ENCODE measurements at places on chromosomes 12 and 14.

DNA sequence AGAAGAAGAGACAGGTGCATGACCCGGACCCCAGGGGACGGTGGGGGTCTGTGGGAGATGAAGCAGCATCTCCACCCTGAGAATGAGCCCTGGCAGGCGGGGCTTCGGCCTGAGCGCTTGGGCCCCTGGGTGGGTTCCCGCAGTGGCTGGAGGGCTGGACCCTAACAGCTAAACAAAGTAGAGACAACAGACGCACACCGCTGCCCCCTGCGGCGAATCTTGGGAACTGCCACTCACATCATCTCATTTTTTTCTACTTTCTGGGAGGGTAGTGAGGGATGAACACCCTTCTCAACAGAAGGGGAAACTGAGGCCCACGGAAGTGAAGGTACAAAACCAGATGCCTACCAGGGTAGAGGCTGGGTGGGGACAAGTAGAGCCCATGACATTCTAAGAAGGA lies 104.7 kb downstream of the RFLNA start:
- peak; percentile 8 for DNase-seq

- DNase-seq: no peak
These were observed 249.9 kb downstream of the BCAT1 start for GRCh38 chr12:24698972-24699371.

- no peak for DNase-seq
These were observed 26.6 kb downstream of the TRAFD1 start for GRCh38 chr12:112151766-112152541.

GRCh38 chr14:97458255-97458654 lies 661.1 kb downstream of the VRK1 start:
- no peak for DNase-seq
